ENCODE measurements at places on chromosomes 6 and 20.

GRCh38 chr20:40957265-40957760 lies 71.3 kb upstream of the TOP1 start:
- no peak for DNase-seq

GRCh38 chr6:47206626-47207025 lies 103.1 kb downstream of the TNFRSF21 start:
- no peak for DNase-seq

GRCh38 chr6:38955861-38956260 lies 92.7 kb upstream of the GLP1R start:
- no peak for DNase-seq

- no peak for DNase-seq
These were observed 407.1 kb upstream of the JAG1 start for GRCh38 chr20:11080781-11081377.

DNA sequence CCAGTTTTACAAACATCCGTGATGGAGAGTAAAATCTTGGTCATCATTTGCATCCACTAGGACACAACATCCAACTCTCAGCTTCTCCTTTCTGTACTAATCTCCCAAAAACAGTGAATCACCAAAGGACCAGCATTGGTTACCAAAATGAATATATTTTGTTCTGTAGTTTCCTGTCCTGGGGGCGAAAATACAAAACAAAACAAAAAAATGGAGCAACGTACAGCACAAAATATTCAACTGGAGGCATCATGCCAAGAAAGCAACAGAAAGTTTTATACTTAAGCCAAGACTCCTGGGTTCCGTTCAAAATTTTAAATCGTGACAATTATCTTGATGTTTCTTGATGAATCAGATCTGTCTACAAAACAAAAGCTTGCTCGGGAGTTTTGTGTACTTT lies 126.6 kb upstream of the CCDC28A start:
- no peak for DNase-seq

- no peak for DNase-seq
These were observed 152.3 kb upstream of the NEDD9 start for GRCh38 chr6:11384531-11385309.

DNA sequence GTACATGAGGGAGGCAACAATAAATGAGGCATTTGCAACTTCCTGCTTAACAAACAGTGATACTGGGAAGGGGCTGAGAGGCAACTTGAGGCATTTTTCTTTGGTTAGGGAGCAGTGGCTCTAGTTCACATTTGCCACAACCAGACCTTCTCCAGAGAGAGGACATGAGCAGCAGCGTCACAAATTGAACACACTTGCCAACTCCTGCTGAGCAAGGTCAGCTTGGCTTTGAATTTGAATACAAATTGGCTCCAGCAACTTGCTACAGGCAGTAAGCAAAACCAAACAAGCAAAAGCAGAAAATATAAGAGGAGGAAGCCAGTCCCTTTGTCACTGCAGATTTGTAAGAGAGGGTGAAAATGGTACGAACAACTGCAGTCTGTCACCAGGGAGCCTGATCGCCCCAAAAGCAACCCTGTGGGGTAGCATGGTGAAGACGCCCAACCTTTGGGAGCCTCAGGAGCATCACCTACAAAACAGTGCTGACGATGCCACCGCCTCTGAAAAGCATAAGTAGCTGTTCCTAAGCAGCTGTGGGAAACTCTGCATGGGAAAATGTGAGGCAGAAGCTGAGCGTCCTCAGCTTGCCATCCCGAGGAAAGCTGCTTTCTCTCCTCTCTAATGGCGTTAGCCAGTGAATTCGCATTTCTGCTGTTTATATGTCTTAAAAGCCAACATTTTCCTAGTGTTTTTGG lies 378.7 kb downstream of the RNGTT start:
- DNase-seq = no peak

DNA sequence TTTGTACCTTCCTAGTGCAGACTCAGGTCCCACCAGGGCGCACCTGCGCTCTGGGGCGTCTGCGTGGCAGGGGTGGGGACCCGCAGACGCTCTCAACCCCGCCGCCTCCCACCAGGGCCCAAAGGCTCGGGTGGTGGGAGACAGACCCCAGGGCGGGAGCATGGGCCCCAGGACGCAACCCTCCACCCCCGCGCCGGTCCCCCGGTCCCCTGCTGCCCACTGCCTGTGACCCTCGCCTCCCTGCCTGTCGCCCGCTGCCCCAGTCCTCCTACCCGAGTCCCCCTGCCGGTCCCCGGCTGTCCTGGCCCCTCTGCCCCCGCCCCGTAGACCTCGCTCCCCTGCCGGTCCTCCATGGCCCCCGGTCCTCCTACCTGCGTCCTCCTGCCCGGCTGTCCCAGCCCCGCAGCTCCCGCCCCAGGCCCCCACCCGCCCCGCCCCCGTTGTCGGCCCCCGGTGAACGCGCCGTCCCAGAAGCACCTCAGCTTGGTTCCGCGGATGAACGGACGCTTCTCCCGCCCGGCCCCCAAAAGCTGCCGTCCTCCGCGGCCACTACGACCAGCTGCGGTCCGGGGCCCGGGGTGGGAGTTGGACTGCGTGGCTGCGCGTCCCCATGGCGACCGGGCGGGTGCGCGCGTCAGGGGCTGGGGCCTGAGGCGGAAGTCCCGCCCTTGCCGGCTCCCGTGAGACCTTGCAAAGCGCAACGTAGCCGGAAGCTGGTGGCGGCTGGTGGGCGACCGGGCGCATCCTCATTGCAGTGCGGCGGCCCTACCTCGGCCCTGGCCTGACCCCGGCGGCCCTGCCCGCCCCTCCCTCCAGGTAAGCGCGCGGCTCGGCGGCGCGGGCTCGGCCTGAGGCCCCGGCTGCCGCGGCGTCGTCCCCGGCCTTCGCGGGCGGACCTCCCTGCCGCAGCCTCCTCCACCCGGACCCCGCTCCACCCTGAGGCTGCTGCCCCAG lies at the start of gene ARFGAP1:
Gene ARFGAP1 (plus strand): TSS at position 709 of the 954 bp plus-strand sequence. CDS start 2,768 bp downstream, outside the sequence.
- DNase-seq = peak; percentile 71

DNA sequence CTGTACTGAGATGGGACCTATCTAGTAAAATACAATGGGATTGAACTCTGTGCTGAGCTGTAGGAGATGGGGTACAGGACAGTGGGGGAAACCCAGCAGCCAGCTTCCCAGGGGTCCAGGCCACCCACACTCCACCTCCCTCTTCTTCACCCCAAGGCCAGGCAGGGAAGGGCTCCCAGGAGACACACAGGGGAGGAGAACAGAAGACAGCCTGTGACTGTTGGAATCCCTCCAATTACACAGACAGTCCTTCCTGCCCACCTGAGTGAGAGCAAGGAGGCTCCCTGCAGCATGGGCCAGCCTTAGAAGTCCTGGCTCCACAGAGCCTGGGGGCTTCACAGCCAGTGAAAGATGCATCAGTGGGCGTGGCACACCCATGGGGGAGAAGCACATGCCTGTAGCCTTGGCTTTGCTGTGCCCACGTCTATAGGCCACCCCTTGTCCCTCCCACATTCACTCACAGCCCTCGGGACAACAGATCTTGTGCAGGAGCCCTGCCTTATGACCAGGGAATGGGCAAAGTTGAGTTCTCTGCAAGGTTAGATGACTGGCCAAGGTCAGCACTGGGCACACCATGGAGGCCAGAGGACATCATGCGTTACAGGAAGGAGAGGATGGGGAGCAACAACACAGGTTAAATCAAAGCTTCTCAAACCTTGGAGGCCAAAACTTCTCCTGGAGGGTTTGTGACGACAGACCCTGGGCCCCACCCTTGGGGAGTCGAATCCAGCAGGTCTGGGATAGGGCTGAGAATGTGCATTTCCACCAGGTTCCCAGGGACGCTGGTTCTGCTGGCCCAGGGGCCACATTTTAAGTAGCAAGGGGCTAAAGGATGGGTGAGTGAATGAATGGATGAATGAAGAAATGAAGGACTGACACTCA lies 12.3 kb upstream of the CST7 start:
- DNase-seq = no peak

DNA sequence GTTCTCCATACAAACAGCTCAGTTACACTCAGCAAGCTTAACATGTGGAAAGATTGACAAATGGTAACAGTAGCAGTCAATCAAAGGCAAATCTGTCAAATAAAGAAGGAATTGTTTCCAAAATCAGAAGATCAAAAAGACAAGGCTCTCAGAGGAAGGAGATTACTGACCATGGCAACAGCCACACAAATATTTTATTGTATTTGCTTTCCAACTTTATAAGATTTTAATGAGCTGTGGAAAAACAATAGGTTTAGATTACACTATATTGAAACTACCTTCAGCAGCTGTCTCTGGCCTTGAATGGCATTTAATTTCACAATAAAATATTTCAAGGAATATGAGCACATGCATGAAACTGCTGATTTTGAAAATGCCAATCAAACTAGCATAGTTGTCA lies 1143.9 kb upstream of the GJE1 start:
- DNase-seq = no peak

GRCh38 chr6:91941838-91942237 lies 1355.0 kb upstream of the MAP3K7 start:
- DNase-seq = no peak

DNA sequence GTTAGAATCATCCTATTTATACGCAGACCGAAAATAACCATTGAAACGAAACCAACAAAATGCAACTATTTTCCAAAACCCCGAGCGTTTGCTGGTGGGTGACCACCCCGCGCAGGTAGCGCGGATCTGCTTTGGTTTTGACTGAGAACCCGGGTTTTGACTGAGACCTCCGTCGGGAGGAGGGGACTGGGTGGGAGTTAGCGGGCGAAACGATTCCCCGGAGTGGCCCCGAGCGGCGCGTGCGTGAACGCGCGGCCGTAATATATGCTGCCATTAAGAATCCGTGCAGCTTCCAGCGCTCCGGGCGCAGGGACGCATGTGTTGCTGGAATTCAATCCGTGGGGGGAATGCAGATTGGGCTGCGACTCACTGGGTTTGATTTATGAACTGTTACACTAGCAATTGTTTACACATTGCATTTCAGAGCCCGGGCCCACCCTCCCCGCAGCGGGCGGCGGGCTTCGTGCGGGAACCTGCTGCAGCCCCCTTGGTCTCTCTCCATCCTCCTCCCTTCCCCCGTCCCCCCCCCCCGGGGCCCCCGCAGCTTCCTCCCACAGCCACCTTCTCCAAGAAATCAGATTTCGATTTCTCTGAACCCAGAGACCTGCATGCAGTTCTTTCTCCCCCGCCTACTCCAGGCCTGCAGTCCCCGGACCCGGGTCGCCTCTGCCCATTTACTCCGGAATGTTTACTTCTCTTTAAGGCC lies 9.9 kb downstream of the NRN1 start:
- DNase-seq = no peak

GRCh38 chr6:8743170-8743745 lies 307.9 kb upstream of the SLC35B3 start:
- no peak for DNase-seq

DNA sequence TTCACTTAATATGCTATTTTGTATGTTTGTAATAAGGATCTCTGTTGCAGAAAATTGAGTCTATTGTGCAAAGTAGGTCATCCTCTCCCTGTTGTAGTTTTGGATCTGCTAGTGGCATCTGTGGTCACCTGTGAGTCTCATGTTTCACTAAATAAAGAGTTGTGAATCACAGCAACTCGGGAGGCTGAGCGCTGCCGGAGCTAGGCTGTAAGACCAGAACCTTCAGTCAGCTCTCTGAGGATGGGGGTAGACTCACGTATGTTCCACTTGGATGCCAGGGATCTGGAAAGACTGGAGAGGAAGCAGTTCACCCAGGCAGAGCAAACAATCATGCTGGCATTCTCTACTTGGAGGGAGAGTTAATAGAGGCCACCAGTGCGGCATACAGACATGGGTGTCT lies 187.3 kb upstream of the FOXA2 start:
- DNase-seq = no peak

DNA sequence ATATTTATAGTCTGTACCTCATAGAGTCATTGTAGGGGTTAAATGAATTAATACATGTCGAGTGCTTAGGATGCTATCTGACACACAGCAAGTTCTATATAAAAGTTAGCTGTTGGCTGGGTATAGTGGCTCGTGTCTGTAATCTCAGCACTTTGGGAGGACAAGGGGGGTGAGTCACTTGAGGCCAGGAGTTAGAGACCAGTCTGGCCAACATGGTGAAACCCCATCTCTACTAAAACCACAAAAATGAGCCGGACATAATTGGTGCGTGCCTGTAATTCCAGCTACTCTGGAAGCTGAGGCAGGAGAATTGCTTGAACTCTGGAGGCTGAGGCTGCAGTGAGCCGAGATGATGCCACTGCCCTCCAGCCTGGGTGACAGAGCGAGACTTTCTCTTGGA lies 222.9 kb downstream of the UBE3D start:
- DNase-seq = no peak

GRCh38 chr6:97047473-97048201 lies 123.1 kb downstream of the KLHL32 start:
- DNase-seq = no peak

- no peak for DNase-seq
These were observed 183.9 kb upstream of the JARID2 start for GRCh38 chr6:15061908-15062515.

GRCh38 chr20:44931911-44932310 lies 22.1 kb downstream of the PABPC1L start:
- DNase-seq = no peak

DNA sequence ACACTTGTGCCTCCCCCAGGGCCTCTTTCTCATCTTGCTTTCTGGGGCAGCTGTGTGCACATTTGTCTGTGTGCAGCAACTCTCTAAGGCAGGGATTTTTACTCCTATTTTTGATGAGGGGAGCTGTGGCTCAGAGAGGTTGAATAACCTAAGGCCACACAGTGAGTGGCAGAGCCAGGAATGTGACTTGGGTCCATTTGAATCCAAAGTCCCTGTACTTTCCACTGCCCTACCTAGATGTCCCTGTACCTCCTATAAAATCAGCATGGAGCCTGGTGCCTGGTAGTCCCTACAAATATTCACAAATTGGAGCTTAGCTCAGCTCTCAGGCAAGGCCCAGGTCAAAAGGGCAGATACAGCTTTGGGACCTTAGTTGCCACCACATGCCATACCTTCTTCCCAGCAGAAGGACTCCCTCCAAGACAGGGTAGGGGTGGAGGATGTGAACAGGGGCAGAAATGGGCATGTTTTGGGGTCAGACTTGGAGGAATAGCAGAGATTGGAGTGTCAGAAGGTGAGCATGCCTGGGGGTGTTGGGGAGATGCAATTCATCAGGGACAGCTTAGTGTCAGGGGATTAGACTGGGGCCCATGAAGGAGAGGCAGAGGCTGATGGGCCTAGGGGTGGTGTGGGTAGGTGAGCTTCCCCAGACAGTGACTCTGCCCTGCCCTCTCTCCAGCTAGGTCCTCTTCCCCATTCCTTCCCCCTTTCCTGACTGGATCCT lies 4.1 kb upstream of the VEGFA start:
- DNase-seq = no peak

DNA sequence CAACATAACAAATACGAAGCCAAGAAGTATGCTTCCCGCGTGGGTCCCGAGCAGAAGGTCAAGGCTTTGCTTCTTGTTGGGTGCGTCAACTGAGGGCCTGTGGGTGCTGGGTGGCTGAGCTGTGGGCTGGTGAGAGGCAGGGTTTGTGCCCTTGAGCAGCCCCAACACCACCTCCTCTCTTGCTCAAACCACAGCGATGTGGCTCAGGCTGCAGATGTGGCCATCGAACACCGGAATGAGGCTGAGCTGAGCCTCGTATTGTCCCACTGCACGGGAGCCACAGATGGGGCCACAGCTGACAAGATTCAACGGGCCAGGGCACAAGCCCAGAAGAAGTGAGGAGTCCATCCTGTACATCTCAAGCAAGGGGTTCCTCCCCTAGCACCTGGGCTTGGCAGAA lies 7.0 kb upstream of the PTPRA start:
- DNase-seq = no peak

- DNase-seq = no peak
These were observed 48.9 kb upstream of the CCN6 start for GRCh38 chr6:112005013-112005371.
